ENCODE measurements at places on chromosomes 12 and 14.

DNA sequence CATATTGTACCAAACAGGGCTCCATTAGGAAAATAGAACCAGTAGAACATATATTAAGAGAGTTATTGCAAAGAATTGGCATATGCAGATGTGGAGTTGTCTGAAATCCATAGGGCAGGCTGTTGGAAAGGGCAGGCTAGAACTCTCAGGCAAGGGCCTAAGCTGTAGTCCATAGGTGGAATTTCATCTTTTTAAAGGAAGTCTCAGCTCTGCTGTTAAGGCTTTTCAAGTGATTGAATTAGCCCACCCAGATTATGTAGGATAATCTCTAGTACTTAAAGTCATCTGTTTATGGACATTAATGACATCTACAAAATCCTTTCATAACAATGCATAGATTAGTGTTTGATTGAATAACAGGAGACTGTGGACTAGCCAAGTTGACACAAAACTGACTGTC, 59.4 kb downstream of the RAD51B start:
- H3K27me3 ChIP-seq, result no peaks in the 10 kb centered on the region
- H3K4me3 ChIP-seq, result no peak overlapping the region
- H3K27ac ChIP-seq, result no peak overlapping the region
- H3K36me3 ChIP-seq, result no peaks in the 10 kb centered on the region
- H3K4me1 ChIP-seq, result no peaks in the 10 kb centered on the region
- DNase-seq, result no peak

- H3K4me3 ChIP-seq, result no peak overlapping the region
- no peak for DNase-seq
- H3K36me3 ChIP-seq, result no peaks in the 10 kb centered on the region
- H3K27ac ChIP-seq, result no peak overlapping the region
Measured at GRCh38 chr14:20559461-20559904, 1.4 kb downstream of the RNASE9 start.

DNA sequence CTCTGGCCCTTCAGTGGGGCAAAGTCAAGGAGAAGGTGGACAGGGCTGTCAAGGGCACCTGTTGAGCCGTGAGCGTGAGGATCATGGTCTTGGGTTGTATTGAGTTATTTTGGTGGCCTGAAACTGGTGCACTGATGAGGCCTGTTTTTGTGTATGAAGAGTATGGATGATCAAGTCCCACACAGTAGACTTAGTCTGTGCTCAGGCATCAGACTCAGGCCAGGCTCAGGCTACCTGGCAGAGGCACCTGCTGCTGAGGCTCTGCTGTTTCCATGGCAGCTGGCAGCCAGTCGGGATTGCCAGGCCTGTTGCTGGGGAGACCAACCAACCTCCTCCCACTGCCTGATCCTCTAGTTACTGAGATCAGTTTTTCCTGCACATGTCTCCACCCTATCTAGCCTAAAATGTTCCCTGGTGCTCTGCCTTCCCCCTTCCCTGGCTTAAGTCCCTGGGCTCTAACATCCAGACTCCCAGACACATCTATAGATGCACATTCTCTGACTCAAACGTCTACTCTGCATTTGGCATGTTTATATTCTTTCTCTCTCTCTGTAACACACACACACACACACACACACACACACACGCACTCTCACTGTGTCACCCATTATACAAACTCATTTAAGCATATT, 5.1 kb downstream of the JPH4 start:
- DNase-seq, result no peak
- no peak overlapping the region for H3K4me3 ChIP-seq
- no peak overlapping the region for H3K27ac ChIP-seq
- H3K27me3 ChIP-seq, result no peaks in the 10 kb centered on the region

- no peaks in the 10 kb centered on the region for H3K4me1 ChIP-seq
- no peak overlapping the region for H3K27ac ChIP-seq
- H3K27me3 ChIP-seq, result no peaks in the 10 kb centered on the region
Measured at GRCh38 chr12:106759526-106760183, 14.8 kb upstream of the RIC8B start.

- no peak overlapping the region for H3K4me3 ChIP-seq
- no peaks in the 10 kb centered on the region for H3K27me3 ChIP-seq
- no peaks in the 10 kb centered on the region for H3K36me3 ChIP-seq
- no peak overlapping the region for H3K27ac ChIP-seq
Measured at GRCh38 chr14:93978735-93979134, 2.4 kb upstream of the ASB2 start.

GRCh38 chr12:131920157-131920508, 8.9 kb upstream of the PUS1 start:
- peaks cover 3% of the 10 kb centered on the region for H3K36me3 ChIP-seq
- H3K27me3 ChIP-seq, result no peaks in the 10 kb centered on the region
- H3K4me1 ChIP-seq, result no peaks in the 10 kb centered on the region
- H3K27ac ChIP-seq, result no peak overlapping the region
- no peak for DNase-seq

DNA sequence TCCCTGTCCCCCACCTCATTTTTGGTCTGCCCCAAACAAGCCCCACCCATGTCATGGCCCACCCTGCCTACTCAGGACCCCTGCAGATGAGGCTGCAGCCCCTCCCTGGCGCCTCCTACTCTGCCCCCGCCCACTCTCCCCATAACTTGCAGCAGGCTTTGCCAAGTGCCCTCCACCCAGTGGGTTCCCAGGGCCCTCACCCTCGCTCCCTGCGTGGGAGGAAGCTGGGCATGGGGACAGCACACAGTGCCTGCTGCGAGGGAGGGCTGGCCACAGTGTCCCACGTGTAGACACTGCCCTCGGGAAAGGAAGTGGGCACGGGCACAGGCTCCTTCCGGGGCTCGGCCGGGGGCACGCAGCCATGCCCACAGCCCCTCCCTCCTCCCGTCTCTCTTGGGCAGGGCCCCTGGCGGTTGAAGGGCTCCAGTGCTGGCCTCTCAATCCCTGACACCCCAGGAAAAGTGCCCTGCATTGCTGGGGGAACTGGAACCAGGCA, 9.4 kb downstream of the AKT1 start:
- no peak overlapping the region for H3K27ac ChIP-seq
- peaks cover 10% of the 10 kb centered on the region for H3K36me3 ChIP-seq
- no peak overlapping the region for H3K4me3 ChIP-seq
- DNase-seq, result no peak
- H3K27me3 ChIP-seq, result no peaks in the 10 kb centered on the region
- no peaks in the 10 kb centered on the region for H3K4me1 ChIP-seq

DNA sequence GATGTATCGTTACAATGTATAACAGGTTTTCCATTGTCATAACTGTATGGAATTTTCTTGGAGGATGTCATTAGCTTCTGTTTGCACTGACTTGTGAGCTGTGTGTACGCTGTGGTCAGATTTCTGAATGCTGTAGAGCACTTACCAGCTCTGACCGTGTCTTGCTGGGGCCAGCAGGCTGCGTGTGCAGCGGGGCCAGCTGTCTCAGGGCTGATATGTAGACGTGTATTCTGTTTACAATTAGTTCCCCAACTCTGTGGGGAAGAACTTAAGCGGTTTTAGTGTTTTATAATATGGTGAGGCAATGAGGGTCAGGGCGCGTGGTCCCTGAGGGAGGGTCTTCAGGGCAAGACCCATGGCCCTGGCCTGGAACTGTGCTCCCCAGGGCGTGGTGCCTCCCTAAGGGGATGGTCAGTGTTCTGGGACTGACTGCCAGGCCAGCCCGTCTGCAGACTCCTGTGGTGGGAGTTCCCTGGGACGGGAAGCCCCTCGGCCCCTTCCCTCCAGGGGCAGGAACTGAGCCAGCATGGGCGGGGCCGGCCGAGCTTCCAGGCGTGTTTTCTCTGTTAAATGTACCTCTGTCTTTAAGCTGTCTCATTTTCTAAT, 18.7 kb downstream of the XRCC3 start:
- DNase-seq, result no peak
- H3K4me3 ChIP-seq, result no peak overlapping the region
- no peak overlapping the region for H3K27ac ChIP-seq
- H3K36me3 ChIP-seq, result peaks cover 4% of the 10 kb centered on the region
- no peaks in the 10 kb centered on the region for H3K4me1 ChIP-seq

DNA sequence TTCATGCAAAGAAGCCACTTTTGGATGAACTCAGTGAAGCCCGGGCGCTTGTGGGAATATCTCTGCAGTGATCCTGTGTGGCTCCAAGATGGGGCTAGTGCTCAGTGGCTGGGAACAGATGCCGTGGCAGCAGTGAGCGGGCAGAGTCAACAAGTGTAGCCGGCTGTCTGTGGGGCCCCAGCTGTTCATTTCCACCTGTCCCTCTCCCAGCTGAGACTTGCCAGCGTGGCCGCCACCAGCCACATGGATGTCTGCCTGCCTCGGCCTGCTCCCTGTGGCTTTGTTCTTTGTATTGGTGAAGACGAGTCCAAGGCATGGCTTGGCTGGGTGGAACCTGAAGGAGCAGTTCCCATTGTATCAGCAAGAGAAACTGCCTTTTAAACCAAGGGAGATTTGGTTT, 77.3 kb downstream of the NOS1 start:
- no peaks in the 10 kb centered on the region for H3K4me1 ChIP-seq
- no peaks in the 10 kb centered on the region for H3K27me3 ChIP-seq
- DNase-seq, result no peak
- no peaks in the 10 kb centered on the region for H3K36me3 ChIP-seq
- H3K4me3 ChIP-seq, result no peak overlapping the region

- H3K4me3 ChIP-seq, result no peak overlapping the region
- no peaks in the 10 kb centered on the region for H3K36me3 ChIP-seq
- no peaks in the 10 kb centered on the region for H3K27me3 ChIP-seq
- DNase-seq, result no peak
Measured at GRCh38 chr12:78406828-78407227, 457.7 kb upstream of the SYT1 start.

GRCh38 chr12:130744274-130744673, 28.2 kb upstream of the RIMBP2 start:
- DNase-seq, result no peak
- no peaks in the 10 kb centered on the region for H3K4me1 ChIP-seq
- no peak overlapping the region for H3K4me3 ChIP-seq
- peaks cover 20% of the 10 kb centered on the region for H3K27me3 ChIP-seq
- H3K27ac ChIP-seq, result no peak overlapping the region
- H3K36me3 ChIP-seq, result no peaks in the 10 kb centered on the region

- H3K36me3 ChIP-seq, result no peaks in the 10 kb centered on the region
- H3K27ac ChIP-seq, result no peak overlapping the region
- no peak overlapping the region for H3K4me3 ChIP-seq
- no peaks in the 10 kb centered on the region for H3K4me1 ChIP-seq
Measured at GRCh38 chr14:57549765-57550420, 56.2 kb upstream of the CCDC198 start.
